ENCODE measurements at places on chromosomes 16 and 17.

DNA sequence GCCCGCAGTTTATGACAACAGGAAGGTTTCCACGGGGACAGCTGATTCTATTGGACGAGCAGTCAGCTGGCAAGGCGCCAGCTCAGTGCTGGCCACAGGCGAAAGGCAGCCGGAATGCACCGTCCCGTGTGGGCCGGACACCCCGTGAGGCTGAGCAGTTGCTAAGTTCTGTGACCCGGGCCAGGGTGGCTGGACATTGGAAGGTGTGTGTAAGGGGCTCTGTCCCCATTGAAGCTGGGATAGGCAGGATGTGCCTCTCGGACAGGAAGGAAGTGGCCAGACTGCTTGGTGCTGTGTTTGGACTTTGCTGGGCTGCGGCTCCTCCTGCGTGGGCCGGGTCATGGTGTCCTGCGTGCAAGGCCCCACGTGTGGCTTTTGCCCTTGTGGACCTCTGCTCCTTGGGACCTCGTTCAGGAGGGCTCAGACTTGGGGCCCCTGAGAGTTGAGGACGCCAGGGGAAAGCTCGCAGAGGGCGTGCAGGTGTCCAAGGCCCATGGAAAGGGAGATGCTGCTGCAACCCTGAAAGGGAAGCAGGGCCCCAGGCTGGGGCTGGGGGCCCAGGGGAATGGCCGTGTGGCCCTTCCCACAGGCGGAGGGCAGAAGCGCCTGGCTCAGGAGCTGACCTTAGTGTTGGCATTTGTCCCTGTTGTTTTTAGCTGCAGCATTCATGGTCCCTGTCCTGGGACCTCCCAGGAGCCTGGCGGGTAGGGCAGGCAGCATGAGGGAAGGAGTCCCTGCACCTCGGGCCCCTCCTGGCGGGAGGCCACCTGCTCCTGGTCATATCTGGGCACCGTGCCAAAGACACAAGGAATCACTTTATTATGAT lies 10.0 kb downstream of the BAIAP2 start:
- no peak for DNase-seq

DNA sequence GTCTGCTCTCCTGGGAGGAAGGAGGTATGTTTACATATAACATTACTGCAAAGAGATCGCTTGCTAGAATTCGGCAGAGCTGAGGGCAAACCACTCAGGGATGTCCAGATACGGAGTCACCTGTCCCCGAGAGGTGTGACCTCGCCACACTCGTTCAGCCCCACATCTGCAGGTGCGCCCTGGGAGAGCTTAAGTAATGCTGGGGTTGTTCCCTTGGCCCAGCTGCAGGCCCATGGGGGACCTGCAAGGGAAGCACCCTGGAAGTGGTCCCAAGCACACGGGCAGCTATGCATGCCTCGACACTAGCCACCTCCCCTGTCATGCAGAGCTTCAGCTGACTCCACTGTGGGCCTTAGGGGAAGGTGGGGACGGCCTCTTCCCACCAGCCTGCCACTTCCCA lies 22.2 kb downstream of the USP22 start:
- DNase-seq: no peak

DNA sequence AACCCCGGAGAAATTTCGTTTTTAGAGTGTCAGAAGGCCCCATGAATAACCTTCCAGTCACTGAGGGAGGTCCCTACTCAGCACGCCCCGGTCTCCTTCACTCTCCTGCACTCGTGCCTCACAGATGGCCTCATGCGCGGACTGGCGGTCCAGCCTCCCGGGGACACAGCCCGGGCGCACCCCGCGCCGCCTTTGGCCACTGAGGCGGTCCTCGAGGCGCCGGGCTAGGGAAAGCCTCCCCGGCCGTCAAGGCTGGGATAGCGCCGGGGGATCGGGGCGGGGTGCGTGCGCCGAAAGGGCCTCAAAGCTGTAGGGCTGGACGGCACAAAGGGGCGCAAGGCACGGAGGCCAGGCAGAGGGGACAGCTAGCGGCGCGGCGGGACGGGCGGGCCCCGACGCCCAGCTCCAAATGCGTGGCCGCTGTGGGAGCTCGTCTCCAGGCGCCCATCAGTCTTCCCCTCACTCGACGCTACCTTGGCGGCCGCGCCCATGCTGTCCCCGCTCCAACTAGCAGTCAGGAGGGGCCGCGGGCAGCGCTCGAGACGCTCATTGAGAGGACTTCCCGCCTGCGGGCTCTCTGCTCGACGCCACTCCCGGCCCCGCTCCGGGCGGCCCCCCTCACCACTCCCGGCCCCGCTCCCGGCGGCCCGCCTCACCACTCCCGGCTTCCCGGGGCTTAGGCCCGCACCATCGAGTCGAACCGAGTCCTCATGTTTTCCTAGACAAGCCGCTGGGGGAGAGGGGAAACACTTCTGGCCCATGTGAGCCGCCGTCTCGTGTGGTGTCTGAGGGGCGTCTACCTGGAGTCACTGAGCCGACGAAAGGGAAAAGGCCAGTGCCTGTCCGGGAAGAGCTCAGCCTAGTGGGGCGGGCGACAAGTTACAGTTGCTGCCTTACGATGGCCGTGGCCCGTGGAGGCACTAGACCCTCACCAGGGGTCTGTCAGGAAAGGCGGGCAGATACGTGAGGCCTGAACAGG lies at the start of gene USP6:
TSS of gene USP6 (plus strand) at position 360 of the 979 bp plus-strand sequence. CDS start 14,336 bp downstream, outside the sequence.
- DNase-seq: no peak

DNA sequence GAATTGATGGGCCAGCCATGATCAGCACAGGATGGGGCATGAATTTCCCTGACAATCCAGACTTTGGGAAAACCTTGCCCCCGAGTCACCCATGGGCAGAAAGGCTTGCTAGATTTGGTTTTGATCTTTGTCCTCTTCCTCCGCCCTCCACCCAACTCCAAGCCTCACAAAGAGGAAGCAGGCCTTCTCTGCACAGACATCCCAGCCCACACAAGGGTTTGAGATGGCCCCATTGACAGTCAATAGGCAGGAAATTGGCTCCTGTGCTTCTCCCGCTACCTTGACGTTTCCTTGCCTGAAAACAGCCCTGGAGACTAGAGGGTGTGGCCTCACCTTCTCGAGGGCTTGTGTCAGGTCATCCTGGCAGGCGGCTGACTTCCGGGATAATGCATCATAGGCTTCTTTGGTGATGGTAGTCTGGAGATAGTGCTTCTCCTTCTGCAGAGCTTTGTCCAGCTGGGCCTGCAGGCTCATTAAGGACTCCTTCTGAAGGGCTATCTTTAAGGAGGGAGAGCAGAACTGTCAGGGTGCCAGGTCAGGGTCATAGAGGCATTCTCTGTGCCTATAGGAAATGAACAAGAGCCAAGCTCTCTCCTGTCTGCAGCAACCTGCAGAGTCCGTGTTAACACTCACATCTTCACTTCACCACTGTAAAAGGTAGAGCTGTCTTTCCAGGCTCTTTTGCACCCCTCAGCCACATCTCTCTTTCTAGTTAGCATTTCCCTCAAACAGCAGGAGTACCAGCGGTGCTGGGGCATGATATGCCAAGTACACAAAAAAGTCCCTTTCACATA lies 32.2 kb downstream of the DHX38 start:
- DNase-seq: no peak

DNA sequence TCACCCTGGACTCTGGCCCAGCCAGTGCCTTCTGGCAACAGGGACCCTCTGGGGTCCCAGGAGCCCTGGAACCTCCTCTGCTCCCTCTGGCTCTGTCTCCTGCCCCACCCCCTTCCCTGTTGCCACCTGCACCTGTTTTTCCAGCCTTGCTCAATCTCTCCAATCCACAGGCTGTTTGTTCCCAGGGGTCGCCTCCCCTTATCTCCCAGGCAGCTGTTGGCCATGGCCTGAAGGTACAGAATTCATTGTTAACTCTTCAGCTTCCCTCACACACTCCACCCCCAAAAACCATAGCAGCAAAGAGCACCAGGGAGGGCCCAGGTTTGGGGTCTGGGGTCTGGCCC lies 39.3 kb upstream of the TOB1 start:
- no peak for DNase-seq

DNA sequence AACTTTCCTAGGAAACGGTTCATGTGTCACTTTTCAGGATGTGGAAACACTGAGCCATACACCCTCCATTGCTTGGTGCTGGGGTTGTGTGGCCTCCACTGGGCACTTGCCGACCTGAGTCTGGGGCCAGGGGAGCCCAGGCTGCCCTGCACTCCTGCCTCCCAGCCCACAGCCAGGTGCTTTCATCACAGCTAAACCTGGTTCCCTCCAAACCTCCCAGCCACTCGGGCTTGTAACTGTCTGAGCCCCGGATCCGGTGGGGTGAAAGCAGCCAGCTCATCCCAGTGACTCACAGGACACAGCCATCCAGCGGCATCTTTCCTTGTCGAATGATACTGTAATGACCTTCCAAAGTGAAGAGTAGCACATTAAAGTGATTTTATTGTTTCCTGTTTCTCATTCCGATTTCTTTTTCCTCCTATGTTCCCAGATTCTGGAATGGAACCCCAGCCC lies 19.8 kb downstream of the CARHSP1 start:
- DNase-seq: no peak

DNA sequence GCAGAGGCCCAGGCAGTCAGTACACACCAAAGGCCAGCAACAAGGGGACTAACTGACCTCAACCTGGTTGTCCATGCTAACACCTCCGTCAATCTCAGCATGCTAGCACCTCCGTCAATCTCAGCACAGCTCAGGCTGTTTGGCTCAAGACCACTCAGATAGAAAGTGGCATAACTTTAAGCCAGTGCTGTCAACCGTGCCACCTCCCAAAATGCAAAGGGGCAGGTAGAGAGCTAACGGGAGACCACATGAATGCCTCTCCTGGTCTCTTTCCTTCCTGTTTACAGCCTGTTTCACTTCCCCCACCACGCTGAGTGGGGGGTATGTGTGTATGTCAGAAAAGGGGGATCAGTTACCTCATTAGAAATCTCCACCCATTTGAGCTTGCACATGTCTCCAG lies 3.3 kb downstream of the UBTF start:
- peak; percentile 68 for DNase-seq

DNA sequence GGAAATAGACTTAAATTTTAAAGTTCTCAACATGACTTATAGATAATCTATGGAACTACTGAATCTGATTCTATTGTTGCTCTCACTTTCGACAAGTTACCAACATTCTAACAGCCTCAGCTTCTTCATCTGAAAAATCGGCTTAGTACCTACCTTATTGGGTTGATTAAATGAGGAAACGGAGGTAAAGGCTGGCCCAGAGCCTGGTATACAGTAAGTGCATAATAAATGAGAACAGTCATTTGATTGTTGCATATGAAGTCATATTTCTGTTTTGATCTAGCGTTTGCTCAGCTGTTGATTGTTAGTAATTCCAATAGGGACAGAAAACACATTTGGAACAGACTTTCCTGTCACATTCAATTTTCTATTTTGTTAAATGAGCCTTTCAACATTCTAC lies 4.6 kb downstream of the VPS35L start:
- no peak for DNase-seq

- no peak for DNase-seq
Measured at GRCh38 chr17:74987909-74988711, 678 bp downstream of the CDR2L start.

DNA sequence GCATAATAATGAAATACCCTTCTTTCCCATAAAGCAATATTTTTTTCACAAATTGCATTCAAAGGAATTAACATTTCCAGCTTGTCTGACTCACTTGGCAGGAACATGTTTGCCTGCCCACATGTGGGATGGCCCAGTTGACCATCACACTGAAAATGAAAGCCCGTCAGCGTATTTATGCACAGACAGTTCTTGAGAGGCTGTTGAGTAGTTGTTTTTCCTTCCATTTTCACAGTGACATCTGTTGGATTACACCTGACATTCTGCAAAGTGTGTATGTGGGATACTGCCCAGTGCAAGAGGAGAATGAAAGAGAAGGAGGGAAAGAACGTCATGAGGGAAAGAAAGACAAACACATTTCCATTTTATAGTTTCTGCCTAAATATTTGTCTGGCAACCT lies 29.7 kb downstream of the HS3ST4 start:
- no peak for DNase-seq

DNA sequence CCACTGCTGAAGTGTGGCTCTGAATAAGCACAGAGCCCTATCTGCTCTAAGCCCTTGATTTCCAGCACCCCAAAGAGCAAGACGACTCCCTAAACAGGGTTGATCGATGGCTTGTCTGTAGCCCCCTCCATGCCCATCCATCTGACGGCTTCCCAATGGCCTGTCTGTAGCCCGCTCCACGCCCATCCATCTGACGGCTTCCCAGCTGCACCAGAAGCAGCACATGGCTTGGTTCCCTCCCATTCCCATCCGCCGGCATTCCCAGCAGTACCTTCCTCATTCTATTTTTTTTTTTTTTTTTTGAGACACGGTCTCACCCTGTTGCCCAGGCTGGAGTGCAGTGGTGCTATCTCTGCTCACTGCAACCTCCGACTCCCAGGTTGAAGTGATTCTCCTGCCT lies 64.5 kb downstream of the RBFOX3 start:
- DNase-seq: no peak

DNA sequence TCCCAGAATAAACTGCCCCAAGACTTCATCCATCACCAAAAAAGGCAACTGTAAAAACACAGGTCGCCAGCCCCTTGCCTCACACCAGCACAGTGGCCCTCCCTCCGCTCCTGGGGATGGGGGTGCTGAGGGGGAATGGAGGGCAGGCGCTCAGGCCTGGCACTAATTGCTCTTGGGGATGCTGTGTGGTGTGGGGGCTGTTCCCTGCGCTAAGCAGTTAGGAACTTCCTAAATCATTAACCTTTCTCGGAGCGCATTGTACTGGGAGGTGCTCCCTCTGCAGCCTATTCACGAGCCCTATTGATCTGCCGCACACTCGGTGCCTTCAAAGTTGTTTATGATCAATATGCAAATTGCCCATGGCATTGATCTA lies 199.9 kb downstream of the ZFHX3 start:
- no peak for DNase-seq

Data from naive thymus-derived CD4-positive, alpha-beta T cell (primary cell).